ENCODE measurements at places on chromosomes 4 and X.

DNA sequence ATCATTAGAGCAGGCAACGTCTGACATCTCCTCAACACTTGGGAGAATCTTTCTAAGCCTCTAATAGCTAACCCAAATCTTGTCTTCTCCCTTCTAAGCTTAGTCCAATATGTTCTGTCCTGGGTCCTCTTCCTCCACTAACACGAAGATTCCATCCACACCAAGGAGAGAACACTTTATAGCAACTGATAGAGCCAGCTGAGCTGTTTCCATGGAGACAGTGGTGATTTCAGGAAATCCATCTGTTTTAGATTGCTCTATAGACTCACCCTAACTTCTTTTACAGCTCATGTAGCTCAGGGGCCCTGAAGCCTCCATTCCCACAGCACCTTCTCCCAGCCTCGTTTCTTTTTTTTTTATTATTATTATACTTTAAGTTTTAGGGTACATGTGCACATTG lies 37.4 kb downstream of the SCD5 start:
- no peak for DNase-seq

DNA sequence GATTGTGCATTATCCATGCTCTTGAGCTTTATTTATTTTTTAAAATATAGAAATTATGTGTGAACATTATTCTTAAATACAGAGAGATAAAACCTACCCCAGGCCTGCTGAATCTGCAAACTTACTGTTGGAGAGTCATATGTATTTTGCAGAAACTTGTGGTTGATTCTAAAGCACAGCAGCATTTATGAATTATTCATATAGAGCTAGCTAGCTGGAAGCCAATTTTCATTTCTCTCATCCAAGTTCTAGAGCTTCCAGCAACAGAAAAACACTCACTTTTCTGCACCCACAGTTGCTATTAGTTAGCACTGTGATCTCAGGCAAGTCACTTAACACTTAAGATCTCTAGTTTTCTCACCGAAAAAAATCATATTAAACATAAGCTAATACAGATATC lies 479.5 kb upstream of the FAM47C start:
- DNase-seq, result no peak

- no peak for DNase-seq
These were observed 68.3 kb upstream of the RBPJ start for GRCh38 chr4:26252349-26253025.

GRCh38 chr4:30769093-30769492 lies 48.9 kb downstream of the PCDH7 start:
- no peak for DNase-seq

GRCh38 chrX:134373736-134374135 lies 86.2 kb upstream of the HPRT1 start:
- DNase-seq, result no peak

DNA sequence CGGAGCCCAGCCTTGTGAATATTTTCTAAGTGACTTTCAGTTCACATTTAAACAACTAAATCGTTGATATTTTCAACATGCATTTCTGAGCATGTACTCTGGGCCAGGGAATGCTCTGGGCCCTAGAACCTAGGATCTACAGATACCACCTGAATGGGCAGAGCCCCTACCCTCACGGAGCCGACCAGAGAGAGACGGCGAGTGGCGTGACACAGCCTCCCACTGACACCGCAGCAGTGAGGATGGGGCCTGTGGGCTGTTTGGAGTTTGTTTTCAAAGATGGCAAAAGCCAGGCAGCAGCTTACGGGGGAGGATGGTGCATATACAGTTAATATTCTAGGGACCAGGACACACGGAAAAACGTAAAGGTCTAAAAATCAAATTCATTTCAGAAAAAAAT lies 17.7 kb downstream of the NELFA start:
- DNase-seq, result no peak

DNA sequence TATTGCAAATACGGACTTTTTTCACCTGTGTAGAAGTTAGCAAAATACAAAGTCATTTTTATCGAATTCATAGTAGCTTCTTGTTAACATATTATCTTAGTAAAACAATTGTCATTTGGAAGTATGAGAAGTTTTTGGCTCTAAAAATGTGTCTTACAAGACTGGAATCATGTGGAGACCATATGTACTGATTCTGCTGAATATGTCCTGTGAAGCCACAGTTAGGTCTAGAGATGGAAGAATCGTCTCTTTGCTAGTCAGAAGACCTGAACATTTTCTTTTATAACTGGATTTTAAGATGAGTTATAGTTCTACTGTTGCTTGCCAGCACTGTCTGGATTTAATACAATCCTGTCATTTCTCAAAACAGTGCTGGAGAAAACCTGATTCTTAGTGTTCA lies 29.0 kb downstream of the TMEM165 start:
- DNase-seq, result no peak

DNA sequence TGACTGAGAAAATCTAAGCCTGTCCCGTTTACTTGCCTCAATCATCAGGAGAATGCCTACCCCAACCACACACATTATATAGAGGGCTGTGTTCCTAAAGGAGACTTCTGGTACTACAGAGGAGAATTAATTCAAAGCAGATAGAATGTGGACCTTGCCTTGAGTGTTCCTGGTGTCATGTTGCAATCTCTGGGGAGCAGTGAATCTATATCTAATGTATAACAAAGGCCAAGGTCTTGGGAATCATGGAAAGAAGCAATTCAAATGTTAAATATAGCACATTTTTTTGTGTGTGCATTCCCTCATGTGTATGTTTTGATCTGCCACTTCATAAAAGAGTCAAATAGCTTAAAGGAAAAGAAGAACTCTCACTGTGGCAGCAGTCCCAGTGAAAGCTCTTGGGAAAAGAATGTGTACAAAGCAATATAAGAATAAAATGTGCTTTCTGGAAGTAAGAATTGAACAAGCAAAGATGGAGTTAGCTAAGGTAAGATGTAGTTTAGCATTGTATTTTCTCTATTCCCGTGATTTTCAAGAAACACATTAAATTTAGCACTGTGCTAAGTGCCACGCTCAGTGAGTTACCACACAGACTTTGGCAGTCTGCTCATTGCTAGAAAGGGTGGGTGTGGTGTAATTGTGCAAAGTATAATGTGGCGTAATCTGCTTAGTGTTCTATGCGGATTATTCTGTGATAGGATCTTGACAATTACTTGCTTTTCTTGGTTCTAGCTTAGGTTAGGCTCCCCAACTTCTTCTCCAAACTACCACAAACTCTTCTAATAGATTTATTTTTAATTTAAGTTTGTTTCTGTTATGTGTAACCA lies 13.7 kb downstream of the ADH6 start:
- no peak for DNase-seq

DNA sequence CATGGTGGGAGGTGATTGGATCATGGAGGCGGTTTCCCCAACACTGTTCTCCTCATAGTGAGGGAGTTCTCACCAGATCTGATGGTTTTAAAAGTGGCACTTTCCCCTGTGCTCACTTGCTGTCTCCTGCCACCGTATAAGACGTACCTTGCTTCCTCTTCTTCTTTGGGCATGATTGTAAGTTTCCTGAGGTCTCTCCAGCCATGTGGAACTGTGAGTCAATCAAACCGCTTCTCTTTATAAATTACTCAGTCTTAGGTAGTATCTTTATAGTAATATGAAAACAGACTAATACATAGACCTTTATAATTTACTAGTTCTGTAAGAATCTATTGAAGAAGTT lies 82.5 kb upstream of the PITX2 start:
- DNase-seq, result no peak

DNA sequence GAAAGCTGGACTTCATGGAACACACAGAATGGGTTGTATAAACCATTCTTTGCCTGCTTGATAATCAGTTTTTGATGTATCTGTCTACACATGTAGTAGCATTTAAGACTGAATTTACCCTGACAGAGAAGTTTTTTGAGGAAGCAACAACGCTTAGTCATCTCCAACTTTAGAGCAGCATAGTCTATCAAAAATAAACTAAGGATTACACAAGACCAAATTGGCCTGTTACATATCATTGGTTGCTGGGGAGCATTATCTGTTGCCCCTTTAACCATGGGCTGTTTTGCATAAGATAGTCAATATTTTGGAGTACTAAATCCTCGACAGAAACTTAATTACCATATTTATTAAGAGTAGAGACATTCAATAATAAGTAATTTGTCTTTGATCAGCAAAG lies 347.4 kb downstream of the FAM47B start:
- DNase-seq, result no peak

GRCh38 chr4:94506822-94507221 lies 55.1 kb downstream of the PDLIM5 start:
- no peak for DNase-seq

GRCh38 chrX:16516232-16516876 lies 133.6 kb upstream of the S100G start:
- no peak for DNase-seq

- DNase-seq, result no peak
These were observed 41.2 kb downstream of the LONRF3 start for GRCh38 chrX:119015407-119016237.

- DNase-seq, result no peak
These were observed 13.0 kb downstream of the CXCL13 start for GRCh38 chr4:77618383-77619241.

- DNase-seq, result no peak
These were observed 11.9 kb downstream of the BLOC1S4 start for GRCh38 chr4:6727943-6728250.

DNA sequence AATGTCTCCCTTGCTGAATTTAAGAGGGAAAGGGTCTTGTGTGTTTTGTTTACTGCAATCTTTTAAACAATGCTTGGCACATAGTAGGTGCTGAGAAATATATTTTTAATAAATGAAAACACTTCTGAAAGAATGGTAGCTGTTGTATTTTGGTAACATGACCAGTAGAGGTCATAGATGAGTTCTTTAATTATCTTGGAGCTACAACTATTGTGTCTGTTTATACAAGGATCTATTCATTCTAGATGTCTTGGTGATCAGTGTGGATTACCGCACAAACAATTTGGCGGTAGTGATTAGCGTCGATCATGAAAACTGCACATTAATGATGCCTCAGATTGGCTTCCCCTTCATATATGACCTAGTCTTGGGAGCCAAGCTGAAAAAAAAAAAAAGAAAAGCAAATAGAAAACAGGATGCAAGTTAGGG lies 21.4 kb upstream of the SCRG1 start:
- no peak for DNase-seq

- DNase-seq, result no peak
These were observed 63.4 kb upstream of the TBC1D9 start for GRCh38 chr4:140819610-140820009.

DNA sequence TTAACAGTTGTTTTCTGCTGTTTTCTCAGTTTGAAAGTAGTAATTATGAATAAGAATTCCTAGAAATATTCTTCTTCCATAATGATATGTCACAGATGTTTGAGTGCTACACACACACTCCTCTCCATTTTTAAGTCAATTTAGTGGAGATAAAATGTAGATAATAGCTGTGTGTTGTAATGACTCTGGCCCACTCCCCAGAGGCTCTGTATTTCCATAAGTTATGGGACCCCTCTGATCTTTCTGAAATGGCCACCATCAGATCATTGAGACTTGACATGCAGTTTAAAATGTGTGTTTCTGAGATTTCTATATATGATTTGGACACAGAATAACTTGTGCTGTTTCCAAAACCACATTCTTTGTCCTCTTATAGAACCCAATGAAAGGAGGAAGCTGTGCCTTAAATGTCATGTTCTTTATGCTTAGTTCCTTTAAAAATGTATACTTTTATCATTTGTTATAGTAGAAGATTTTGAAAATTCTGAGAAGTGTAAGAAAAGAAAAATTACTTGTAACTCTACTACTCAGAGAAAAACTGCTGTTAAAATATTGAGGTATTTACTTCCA lies 46.4 kb downstream of the GAB1 start:
- DNase-seq, result no peak

GRCh38 chr4:140052050-140052449 lies 101.9 kb downstream of the MAML3 start:
- no peak for DNase-seq

DNA sequence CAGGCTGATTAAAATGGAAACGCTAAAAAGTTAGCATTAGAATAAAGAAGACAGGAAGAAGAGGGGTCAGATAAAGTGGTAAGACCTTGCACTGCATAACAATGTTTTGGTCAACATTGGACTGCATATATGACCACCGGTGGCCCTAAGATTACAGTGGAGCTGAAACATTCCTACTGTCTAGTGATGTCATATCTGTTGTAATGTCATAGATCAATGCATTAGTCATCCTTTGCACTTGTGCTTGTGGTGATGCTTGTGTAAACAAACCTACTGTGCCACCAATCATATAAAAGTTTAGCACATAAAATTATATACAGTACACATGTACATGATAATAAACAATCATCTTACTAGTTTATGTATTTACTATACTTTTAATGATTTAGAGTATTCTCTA lies 73.0 kb downstream of the TMEM165 start:
- no peak for DNase-seq

- DNase-seq, result no peak
These were observed 8.6 kb downstream of the CD38 start for GRCh38 chr4:15786743-15787142.

DNA sequence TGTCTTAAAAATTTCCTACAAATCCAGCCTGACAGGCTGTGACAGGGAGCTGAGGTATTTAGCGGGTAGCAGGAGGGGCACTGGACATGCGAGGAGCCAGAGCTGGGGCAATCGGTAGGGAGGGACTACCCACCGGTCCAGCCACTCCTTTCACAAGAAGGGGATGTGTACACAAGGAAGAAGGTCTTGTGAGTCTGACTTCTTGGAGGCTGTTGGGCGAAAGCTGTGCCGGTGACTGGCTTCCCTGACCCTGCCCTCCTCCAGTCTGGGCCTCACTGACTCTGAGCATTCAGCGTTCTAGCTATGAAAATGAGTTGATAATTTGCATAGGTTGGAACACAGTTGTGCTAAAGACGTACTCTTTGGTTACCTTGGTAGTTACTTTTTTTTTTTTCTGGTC lies 12.7 kb upstream of the CXCL8 start:
- no peak for DNase-seq

DNA sequence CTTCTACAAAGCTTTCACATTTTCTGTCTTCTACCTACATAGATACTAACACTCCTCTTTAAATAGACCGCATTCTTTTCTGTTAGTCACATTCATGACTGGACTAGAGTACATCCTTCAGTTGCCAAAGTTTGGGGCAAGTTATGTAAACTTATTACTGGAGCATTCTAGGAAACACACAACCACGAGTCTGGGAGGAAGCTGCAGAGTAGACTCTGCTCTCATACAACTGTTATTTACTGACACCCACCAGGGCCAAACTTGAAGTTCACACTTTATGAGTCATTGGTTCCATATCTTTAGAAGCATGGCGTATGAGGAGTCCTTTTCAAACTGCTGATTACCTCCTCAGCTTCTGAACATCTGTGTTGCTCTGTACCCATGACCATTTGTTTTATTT lies 87.0 kb downstream of the RNF150 start:
- DNase-seq, result no peak
